Glutamatergic neuron (in vitro differentiated cells): ENCODE measurements at places on chromosomes 16 and 17. TPM values are rescaled to one million over a fixed set of nuclear protein-coding genes. Genes with fewer than 3 reads are reported as not detected.

The TGFB1I1 gene
- total RNA-seq = 19.2 TPM

The KRTAP4-6 gene
- total RNA-seq = not detected

The CACNA1G gene
- total RNA-seq = 2.2 TPM

The AANAT gene
- total RNA-seq = 0.39 TPM

The CHAD gene
- not detected for total RNA-seq

The POLG2 gene
- total RNA-seq = 25.7 TPM

The TBC1D26 gene
- total RNA-seq = 2.4 TPM

The PRR35 gene
- not detected for total RNA-seq

The GIT1 gene
- total RNA-seq = 46.7 TPM

The GRAP gene
- 0.64 TPM for total RNA-seq

The KCNJ18 gene
- total RNA-seq = not detected

The TBC1D28 gene
- 0.44 TPM for total RNA-seq

The UBTF gene
- 97.6 TPM for total RNA-seq

The ZP2 gene
- total RNA-seq = not detected

GRCh38 chr16:11212798-11213196, 43.2 kb downstream of the SOCS1 start:
- DNase-seq = no peak

GRCh38 chr16:70548936-70549335, 25.3 kb downstream of the SF3B3 start:
- DNase-seq = no peak

DNA sequence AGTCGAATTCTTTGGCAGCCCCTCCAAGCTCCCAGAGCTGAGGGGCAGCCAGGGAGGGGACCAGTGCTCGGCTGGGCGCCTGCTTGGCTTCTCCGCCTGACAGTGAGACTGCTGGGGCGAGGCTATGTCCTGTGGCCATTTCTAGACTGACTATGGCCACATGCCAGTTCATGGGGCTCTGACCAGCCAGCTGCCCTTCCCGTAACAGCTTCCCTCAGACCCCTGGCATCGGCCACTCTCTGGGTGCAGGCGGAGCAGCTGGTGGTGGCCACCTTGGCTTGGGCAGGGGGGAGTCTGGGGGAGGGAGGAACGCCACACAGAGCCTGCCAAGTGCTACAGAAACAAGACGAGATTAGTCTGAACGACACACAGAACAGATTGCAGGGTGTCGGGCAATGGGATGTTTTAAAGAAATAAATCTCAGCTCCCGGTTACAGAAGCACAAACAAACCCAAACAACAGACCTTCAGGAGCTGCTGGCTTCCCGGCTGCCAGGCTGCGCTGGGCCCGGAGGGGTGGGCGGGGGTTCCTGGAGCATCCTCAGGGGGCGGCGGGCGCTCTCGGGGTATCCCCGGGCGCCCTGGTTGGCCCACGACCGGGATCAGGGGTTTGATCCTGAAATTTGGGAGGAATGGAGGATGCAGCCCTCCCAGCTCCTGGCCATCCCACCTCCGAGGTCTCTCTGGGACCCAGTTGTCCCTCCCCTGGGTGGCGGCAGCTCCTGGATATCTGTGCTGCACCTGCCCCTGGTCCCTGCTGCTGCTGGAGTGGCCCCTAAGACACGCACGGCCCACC, 34.5 kb downstream of the TBC1D16 start:
- no peak for DNase-seq

DNA sequence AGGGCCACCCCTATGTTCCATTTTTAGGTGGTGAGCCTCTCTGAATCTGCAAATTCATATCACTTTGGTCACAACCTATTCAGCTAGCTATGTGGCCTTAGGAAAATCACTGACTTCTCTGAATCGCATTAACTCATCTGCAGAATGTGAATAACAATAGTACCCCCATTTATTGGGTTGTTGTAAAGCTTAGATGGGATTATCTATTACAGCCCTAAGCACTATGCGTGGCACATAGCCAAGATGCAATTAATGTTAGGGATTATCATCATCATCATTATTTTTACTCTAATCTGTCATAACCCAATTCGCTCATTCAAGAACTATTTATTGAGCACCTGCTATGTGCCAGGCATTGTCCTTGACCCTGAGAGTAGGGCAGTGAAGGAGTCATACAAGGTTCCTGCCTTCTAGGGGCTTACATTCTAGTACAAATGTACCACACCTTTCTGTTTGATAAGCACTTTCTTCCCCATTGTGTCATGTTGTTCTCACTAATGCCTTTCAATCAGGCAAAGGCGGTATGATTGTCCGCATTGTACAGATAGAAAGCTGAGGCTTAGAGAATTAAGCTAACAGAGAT, 38.5 kb downstream of the CHD9 start:
- DNase-seq = no peak

- DNase-seq = peak; percentile 79
Observed at GRCh38 chr17:44218344-44219107, 949 bp downstream of the UBTF start.

- DNase-seq = no peak
Observed at GRCh38 chr16:80463326-80463725, 77.5 kb upstream of the DYNLRB2 start.

DNA sequence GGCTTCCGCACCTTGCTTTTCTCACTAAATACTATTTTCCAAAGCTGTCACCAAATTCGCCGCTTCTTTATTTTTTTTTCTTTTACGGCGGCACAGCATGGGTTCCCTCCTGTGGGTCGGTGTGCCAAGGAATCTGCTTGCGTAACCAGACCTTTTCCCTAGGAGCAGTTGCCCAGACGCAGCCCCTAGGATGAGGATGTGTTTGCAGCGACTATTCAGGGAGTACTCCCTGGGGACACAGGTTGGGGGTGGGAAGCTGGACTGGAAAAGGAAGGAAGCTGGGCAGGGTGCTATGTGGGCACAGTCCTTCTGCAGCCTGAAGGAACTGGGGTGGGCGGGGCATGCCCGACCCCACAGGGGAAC, 49.0 kb upstream of the ZCCHC14 start:
- no peak for DNase-seq

- no peak for DNase-seq
Observed at GRCh38 chr17:73320601-73321264, 8.9 kb upstream of the CDC42EP4 start.

- DNase-seq = no peak
Observed at GRCh38 chr16:89534252-89534756, 26.1 kb downstream of the SPG7 start.

DNA sequence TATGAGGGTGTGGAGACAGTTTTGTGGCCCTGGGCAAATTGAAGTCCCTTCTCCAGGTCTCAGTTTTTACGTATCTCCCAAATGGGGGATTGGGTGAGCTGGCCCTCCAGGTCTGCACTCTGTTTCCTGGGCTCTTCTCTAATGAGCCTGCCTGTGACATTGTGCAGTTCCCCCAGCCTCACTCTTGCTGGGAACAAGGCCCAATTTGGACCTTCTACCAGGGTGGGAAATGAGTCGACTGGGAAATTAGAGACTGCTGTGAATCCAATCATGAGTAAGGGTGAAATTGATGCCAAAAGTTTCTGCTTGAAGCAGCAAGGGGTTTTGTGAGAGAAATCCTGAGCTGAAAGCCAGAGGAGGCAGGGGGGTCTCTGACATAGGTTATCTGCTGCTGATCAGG, 71.5 kb upstream of the KSR1 start:
- DNase-seq = no peak

DNA sequence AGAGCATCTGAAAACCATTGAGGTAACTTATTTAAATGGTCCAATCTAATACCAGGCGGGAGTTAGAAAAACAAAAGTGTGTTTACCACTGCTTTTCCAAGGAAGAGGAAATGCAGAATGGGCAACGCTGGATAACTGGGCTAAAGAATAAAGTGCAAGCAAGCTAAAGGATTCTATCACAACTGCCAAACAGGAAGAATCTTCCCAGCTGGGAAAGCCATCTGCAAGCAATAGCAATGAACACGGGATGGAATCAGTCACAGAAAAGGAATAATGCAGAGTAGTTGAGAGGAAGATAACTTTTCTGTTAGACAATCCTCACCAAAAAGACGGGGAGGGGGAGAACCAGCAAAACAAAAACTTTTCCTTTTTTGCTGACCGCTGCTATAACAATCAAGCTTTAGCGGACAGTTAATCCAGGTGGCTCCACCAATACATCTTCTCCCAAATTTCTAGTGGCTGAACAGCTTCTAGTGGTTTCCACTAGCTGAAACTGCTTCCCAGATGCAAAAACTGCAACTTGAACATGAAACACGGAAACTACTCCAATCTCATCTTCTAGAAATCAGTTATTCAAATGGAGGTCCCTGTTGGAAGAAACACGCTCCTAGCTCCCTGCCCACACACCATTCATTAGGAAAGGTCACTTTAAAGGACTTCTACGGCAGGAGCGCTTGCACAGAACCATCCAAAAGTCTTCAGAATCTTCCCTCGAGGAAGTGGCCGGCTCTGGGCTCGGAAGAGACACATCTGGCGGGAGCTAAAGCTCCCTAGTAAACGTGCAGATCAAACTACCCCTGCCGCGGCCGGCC, 929 bp downstream of the TMEM11 start:
- DNase-seq = no peak

DNA sequence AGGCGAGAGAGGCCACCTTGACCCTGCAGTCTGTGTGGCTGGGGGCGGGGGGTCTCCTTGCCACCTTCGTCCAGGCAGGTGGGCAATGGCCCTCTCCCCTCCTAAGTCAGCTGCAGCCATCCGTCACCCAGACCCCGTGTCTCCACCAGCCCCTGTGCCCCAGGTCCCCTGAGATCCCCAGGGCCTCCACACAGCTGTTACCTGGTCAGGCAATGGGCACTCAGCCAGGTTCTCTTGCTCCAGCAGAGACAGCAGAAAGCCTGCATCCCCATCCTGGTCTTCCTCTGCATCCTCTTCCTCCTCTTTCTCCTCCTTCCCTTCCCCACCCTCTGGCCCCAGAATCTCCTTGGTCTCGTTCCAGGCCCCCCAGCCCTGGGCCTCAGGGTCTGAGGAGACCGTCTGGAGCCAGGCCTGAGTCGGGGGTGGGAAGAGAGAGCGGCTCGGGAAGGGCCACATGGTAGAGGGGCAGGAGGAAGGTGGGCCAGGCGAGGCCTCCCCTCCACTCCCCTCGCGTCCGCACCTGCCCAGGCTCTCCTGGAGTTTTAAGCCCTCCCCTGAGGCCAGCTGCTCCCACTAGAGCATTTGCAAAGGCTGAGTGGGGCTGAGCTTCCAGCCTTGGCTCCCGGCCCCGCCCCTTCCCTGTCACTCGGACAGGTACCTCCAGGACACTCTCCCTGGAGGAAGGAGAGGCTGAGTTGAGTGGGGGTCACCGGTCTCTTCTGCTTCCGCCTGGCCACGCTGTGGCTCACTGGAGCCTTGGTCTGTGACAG, at the start of gene PABPN1L:
Gene PABPN1L (minus strand): TSS at position 510 of the 770 bp plus-strand sequence. CDS start 54 bp downstream, at position 456.
- DNase-seq = no peak

- DNase-seq = no peak
Observed at GRCh38 chr17:61567045-61567802, 23.8 kb downstream of the NACA2 start.

- no peak for DNase-seq
Observed at GRCh38 chr17:40540448-40540847, 24.8 kb downstream of the CCR7 start.

DNA sequence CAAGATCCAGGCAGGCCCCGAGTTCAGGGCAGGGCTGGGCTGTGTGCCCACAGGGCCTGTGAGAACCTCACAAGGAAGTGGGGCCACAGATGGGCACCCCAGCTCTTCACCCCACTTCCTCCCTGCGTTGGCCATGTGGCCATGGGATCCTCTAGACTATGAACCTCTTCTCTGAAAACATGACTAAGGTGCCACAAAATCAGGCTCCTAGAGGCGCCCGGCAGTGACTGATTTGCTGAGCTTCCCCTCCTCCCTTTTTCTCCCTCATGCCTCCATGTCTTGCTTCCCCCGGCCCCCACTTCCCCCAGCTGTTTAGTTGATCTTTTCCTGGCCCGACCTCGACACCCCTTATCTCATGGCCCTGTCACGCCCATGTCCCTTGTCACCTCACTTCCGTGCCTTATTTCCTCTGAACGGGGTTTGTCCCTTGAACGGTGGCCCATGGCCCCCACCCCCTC, 87.1 kb downstream of the KCNJ12 start:
- DNase-seq = no peak

DNA sequence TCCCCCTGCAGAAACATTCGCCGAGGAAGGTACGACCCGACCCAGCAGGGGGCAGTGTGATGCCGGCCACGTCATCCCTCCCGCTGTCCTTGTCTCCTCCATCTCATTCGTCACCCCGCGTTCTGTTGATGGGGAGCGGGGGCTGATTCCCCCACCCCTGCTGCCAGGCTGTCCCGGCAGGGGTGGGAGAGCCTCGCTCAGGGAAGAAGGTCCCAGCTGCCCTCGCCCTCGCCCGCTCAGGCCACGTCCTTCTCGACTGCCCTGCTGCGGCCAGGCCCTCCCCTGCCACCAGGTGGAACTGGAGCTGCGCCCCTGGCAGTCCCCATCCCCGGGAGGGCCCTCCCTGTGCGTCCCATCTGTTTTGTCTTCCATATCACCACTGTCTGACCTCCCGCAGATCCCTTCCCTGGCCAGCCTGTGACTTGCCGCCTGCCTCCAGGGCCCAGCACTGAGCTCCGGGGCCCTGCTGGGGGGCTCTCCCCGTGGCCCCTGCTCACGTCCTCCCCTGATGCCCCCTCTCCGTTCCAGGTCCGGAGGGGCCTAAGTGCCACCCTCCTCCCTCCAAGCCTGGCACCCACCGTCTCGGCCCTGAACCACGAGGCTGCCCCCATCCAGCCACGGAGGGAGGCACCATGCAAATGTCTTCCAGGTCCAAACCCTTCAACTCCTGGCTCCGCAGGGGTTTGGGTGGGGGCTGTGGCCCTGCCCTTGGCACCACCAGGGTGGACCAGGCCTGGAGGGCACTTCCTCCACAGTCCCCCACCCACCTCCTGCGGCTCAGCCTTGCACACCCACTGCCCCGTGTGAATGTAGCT, 20.6 kb downstream of the ADAM11 start:
- DNase-seq = peak; percentile 87

GRCh38 chr17:56638591-56639051, 45.1 kb downstream of the NOG start:
- no peak for DNase-seq

GRCh38 chr16:16973707-16974591, 496.8 kb downstream of the XYLT1 start:
- DNase-seq = no peak
